Activated CD4-positive, alpha-beta T cell treated with anti-CD3 and anti-CD28 coated beads, Interleukin-10, Interleukin-2, amounts not matched to agents 100 ng/mL and 50 ng/mL, durations not matched to agents 16 hours and 8 hours (primary cell): ENCODE measurements at places on chromosomes 11 and 22.

- no peak for DNase-seq
Measured at GRCh38 chr22:44692662-44693007, 9.4 kb upstream of the PRR5 start.

DNA sequence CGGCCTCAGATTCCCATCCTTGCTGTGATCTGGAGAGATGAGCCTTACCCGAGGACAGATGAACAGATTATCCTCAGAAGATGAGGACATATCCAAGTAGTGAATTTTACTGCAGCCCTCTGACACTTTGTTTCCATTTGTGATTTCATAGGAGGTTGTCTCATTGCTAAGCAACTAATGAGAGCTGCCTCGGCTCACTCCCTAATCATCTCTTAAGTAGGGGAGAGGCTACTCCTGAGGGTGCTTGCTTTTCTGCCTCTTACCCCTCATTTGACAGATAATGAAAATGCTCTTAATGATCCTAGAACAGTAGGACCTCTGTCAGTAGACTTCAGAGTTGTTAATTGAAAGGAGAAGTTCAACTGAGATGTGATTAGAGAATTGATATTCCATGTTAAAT, 150.9 kb downstream of the TBC1D22A start:
- DNase-seq = no peak

GRCh38 chr11:59199546-59200422, 12.9 kb downstream of the MPEG1 start:
- peak; percentile 42 for DNase-seq

GRCh38 chr11:114401311-114401710, 845 bp downstream of the RBM7 start:
- DNase-seq = peak; percentile 4

DNA sequence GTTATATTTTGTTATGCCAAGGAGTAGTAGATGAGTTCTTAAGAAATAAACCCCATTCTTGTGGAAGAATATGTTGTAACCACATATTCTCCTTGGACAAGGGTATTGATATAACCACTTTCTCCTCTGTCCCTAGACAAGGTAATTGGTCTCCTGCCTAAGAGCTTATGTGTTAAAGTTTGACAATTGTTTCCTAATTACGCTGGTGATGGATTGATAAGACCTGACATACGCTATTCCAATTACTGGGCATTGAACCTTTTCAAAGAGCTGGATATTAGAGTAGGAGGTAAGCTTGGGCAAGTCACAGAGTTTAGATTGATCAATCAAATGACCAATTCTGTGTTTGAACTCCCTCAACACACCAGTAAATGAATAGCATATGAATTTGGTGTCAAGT, 88.9 kb downstream of the RAB38 start:
- DNase-seq = no peak

DNA sequence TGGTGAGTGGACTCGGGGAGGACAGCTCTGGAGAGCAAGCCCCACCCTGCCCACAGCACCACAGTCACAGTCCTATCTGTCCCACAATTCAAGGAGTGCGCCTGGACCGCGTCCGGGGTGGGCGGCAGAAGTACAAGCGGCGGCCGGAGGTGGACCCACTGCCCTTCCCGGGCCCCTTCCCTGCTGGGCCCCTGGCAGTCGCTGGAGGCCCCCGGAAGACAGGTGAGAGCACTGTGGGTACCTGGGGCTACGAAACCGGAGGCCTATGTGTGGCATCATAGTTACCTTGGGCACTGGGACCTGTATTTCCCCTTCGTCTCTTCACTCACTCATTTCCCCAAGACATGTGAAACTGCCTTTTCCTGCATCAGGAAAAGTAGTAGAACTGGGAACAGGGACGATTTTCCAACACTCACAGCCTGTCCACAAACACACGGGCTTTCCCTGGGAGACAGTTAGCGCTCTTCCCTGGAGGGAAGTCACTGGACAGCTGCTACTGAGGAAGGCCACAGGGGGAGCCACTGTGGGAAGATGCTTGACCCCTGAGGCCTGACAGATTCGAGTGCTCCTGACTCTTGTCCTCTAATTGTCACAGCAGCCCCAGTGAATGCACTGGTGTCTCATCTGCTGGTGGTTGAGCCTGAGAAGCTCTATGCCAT, 3.1 kb downstream of the TRMT112 start:
- no peak for DNase-seq

DNA sequence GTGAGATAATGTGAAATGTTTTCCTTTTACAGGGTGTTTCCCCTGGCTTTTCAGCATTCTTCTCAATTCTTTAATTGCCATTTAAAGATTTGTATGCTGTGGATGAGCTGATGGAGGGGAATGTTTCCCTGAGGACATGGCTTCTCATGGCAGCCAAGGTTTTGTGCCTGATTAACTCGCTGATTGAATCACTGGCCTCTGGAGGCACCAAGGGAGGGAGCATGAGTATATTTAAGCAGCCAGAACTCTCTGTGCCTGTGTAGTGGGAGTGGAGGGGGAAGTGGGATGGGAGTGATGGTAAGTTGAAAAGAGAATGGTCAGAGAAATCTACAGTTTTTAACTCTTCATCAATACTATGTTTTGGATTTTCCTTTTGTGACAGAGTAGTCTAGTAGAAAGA, 88.7 kb downstream of the STIM1 start:
- no peak for DNase-seq

DNA sequence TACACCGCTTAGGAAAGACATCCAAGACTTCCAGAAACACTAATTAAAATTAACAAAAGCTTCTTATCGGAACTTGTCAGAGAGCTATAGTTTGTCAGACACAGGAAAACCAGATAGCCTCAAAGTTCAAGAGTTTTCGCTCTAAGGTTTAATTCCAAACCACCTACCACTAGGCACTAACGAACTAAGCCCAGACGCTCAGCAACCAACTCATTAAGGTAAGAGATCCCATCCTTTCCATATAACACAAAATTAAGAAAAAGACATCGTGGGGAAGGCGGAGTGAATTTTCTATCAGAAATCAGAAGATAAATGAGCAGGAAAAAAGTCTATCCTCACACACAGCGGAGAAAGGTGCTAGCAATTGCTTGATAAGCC, 382 bp downstream of the IMMP1L start:
- no peak for DNase-seq

GRCh38 chr22:44271732-44272400, 40.9 kb downstream of the SHISAL1 start:
- DNase-seq = no peak

DNA sequence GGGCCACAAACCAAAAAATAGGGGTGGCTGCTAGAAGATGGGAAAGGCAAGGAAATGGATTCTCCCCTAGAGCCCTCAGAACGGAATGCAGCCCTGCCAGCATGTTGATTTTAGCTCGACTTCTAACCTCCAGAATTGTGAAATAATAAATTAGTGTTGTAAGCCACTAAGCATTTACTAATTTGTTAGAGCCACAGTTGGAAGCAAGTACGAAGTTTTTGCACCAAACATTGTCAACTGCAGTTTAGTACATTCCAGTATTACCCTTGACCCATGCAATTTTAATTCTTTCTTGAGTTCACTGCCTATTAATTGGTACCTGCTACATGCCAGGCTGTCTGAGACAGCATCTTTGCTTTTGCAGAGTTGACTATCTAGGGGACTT, 32.2 kb downstream of the PARVA start:
- no peak for DNase-seq

DNA sequence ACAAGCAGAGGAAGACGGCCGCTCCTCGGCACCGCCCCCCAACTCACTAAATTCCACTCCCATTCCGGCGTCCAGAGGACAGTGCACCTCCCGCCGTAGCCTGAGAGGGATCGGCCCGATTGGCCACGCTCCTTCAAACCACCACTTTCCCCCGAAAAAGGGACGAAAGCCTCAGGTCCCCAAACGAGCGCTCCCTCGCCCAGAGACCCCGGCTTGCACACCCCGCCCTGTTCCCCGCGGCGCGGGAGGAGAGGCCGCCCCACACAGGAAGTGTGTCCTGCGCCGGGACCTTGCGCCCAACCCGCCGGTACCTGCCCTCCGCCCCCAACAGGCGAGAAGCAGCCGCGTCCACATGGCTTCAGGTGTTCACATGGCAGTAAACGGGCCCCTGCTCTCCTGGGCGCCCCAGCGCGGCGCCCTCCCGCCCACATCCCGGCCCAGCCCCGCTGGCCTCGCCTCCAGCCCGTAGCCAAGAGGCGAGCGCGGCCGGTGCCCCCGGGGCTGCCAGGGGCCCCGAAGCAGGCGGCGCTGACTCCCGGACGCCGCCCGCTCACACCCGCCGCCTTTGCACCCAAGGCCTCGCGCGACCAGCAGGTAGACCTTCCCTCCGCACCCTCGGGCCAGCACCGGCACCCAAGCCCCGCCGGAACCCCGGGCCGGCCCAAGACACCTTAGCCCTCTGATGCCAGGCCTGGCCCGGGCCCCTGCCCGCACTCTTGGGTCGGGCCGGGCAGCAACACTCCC, 849 bp downstream of the TCF20 start:
- peak; percentile 82 for DNase-seq

- peak; percentile 70 for DNase-seq
Measured at GRCh38 chr11:46308631-46309419, 31.4 kb downstream of the CREB3L1 start.

DNA sequence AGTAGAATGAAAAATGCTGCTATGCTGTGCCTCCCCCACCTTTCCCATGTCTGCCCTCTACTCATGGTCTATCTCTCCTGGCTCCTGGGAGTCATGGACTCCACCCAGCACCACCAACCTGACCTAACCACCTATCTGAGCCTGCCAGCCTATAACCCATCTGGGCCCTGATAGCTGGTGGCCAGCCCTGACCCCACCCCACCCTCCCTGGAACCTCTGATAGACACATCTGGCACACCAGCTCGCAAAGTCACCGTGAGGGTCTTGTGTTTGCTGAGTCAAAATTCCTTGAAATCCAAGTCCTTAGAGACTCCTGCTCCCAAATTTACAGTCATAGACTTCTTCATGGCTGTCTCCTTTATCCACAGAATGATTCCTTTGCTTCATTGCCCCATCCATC, 14.9 kb upstream of the HBE1 start:
- no peak for DNase-seq

- DNase-seq = no peak
Measured at GRCh38 chr11:23288003-23288783, 427.9 kb upstream of the CCDC179 start.

DNA sequence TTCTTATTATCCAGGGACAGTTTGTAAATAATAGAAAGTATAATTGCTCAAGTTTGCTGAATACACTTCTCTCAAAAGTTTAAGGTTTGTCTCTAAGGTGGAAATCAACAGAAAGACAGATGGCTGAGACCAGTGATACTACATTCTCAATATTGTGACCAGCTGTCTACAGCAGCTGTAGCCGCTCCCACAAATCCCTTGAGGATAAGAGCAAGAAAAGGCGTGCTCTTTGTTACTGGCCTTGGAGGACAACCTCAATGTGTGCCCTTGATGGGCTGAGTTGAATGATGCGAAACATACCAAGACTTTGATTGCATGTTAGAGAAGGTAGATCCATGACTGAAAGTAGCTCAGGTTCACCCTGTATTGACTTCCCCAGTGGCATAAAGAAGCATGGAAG, 6.1 kb downstream of the OR6M1 start:
- DNase-seq = no peak

- no peak for DNase-seq
Measured at GRCh38 chr11:30552839-30553238, 33.3 kb downstream of the MPPED2 start.

- DNase-seq = peak; percentile 81
Measured at GRCh38 chr11:96189351-96189750, 153.6 kb downstream of the MAML2 start.

- DNase-seq = peak; percentile 50
Measured at GRCh38 chr11:115503083-115503885, 931 bp downstream of the CADM1 start.

GRCh38 chr22:31922534-31922933, 21.8 kb upstream of the YWHAH start:
- no peak for DNase-seq

GRCh38 chr11:64097468-64098317, 62.0 kb downstream of the FLRT1 start:
- DNase-seq = no peak

- no peak for DNase-seq
Measured at GRCh38 chr11:16871368-16871767, 132.9 kb downstream of the C11orf58 start.

DNA sequence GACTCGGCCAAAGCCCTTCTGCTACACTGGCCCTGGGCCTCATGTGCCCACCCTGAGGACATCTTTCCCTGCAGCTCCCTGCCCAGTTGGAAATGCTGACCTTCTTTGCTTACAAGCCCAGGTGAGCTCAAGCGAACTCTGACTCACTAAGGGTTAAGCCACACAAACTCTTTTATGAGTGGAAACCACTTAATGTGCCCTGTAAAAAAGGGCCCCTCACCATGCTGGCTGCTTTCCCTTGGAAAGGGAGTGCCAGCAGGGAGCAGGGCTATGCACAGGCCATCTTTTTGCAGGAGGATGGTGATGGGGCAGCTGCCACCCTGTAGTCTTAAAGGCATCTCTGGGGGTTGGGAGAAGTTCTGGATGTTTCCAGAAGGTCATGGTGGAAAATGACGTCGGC, 18.7 kb downstream of the EHF start:
- no peak for DNase-seq

- DNase-seq = no peak
Measured at GRCh38 chr11:35121326-35121865, 17.6 kb upstream of the CD44 start.

DNA sequence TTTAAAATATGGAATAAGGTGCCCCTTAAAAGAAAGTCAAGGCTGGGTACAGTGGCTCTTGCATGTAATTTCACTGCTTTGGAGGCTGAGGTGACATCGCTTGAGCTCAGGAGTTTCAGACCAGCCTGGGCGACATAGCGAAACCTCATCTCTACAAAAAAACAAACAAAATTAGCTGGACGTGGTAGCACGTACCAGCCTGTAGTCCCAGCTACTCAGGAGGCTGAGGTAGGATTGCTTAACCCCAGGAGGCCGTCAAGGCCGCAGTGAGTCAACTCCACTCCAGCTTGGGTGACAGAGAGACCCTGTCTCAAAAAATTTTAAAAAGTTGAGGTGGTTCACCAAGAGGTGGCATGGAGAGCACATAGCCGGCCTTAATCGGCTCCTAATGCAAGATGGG, 17.7 kb upstream of the ADORA2A start:
- DNase-seq = no peak

GRCh38 chr11:76604626-76605241, 65.8 kb downstream of the LRRC32 start:
- no peak for DNase-seq

- DNase-seq = no peak
Measured at GRCh38 chr11:126431401-126432064, 76.0 kb downstream of the ST3GAL4 start.

DNA sequence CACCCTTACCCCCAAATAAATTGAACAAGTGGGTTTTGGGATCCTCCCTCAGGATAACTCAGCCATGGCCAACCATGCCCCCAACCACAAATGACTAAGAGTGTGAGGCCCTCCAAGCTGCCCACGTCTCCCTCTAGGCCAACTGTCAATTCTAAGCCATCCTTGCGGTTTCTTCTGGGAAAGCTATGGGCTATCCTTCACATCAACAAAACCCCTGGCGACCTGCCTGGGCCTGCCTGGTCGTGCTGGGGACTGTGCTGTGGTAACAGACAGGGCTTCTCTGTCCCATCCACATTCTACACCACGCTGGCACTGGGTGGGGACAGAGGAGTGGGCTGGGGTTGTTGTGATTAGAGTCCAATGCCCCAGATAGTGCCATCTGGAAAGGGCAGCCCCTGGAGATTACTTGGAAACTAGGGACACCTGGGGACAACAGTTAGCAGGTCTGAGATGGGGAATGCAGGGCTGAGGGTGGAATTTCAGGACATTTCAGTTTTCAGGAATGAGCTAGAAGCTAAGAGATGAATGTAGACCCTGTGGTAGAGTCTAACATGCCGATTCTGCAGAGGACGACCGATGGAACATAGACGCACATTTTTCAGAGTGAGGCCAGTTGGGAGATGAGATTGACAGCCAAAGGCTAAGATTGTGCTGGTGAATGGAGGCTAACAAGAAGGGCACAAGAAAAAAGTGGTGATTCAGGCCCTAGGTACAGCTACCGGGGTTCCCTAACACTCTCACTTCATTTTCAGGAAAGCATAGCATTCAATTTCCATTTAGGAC, 131.9 kb downstream of the RASSF10 start:
- DNase-seq = no peak
